Stimulated activated CD4-positive, alpha-beta T cell treated with anti-CD3 and anti-CD28 coated beads, Interleukin-4, amount 100 ng/mL, for 4 hours (primary cell): ENCODE measurements at places on chromosomes 3 and 15.
A peak's percentile ranks its signal among the peaks of the same experiment; 100 is the strongest.

DNA sequence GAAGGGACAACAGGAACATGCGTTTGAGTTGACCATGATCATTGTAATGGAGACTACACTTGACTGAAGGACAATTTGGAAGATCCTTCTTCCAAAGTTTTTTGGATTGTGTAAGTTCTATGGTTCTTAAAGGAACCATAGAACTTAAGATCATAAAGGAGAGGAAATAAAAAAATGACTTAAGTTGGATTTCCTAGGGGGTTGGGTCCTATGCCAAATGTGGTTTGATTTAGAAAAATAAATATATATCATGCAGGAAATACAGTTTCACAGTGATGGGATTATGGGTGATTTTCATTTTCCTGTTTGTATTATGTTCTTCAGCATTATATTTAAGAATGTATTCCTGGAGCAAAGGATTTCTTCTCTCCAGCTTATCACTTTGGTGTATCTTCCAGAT, 305.5 kb upstream of the DPH6 start:
- no peak for DNase-seq

- DNase-seq = no peak
Measured at GRCh38 chr3:21718943-21719591, 31.9 kb downstream of the ZNF385D start.

- DNase-seq = no peak
Measured at GRCh38 chr3:174498638-174499037, 360.5 kb upstream of the NAALADL2 start.

GRCh38 chr3:52248165-52248541, 2.6 kb downstream of the PPM1M start:
- no peak for DNase-seq

GRCh38 chr3:8589880-8590556, 54.6 kb downstream of the SSUH2 start:
- no peak for DNase-seq

GRCh38 chr3:129554356-129555152, 11.6 kb downstream of the H1-8 start:
- DNase-seq = no peak

GRCh38 chr15:100779331-100780207, 100.1 kb upstream of the ALDH1A3 start:
- no peak for DNase-seq

GRCh38 chr3:69568458-69568857, 170.8 kb upstream of the MITF start:
- no peak for DNase-seq

- no peak for DNase-seq
Measured at GRCh38 chr3:46928282-46928681, 48.3 kb downstream of the CCDC12 start.

GRCh38 chr3:66489581-66489980, 11.2 kb downstream of the LRIG1 start:
- DNase-seq = peak; percentile 19

GRCh38 chr3:27914199-27914598, 192.1 kb upstream of the EOMES start:
- no peak for DNase-seq

GRCh38 chr15:76942331-76942730, 10.8 kb downstream of the RCN2 start:
- no peak for DNase-seq

GRCh38 chr15:74537736-74538135, 3.3 kb upstream of the ARID3B start:
- no peak for DNase-seq

GRCh38 chr3:130539005-130539404, 22.0 kb downstream of the COL6A6 start:
- peak; percentile 17 for DNase-seq

DNA sequence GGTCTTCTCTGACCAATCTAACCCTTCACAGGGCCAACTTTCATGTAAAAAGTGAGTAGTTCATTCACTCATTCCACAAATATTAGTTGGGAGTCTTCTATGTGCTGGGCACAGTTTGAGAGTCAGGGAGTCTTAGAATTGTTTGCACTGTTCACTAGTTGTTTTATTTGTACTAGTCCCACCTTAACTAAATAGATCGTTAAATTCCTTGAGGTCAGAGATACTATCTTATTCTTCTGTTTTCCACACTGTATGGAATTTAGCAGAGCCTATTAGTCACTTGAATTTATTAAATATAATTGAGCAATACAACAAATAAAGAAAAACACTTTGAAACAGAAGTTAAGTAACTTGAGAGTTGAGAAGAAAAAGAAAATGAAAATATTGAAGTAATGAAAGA, 40.8 kb upstream of the SPTSSB start:
- no peak for DNase-seq

- DNase-seq = no peak
Measured at GRCh38 chr15:84979651-84980050, 2.0 kb upstream of the PDE8A start.

DNA sequence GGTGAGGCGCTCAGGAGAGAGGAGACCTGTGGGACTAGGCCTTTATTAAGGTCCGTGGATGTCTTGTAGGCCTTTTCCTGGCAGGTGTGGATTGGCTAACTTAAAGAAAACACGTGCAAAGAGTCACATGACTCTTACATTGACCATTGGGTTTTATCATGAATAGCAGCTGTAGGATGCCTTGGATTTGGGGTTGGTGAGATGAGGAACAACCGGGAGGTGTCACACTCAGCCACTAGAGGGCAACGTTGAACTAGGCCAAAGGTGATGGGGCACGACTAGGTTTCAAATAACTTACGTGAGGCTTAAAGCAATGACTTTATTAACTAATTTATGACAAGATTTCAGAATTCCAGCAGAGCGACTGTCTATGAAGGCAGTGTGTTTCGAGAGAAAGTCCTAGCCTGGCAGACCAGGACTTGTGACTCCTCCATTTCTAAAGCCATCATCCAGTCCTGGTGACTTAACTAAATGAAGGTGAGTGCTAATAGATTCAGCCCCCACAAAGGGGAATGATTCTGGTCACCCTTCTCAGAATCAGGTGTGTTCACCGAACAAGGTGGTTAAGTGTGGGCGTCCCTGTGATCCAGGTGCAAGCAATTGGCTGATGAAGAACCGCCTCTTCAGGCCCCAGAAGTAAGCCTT, 345.6 kb downstream of the MCTP2 start:
- DNase-seq = peak; percentile 3

GRCh38 chr3:31448035-31448881, 84.5 kb upstream of the STT3B start:
- no peak for DNase-seq

DNA sequence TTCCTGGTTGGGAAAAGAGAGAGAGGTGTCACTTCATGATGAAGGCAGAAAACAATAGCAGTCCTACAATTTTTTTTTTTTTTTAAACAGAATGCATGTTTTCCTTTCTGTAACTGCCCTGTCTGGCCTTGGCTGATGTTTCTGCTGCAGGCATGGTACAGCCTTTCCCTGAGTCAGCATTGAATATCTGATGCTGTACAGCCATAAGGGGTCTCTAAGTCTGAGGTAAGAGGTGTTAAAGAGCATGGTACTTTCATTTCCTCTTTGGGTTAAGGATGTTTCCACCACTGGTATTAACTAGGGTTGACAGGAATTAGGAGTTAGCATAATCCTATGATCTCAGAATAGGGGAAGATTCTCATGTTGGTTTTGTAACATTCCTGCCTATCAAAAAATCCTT, 147.4 kb downstream of the CHST2 start:
- DNase-seq = no peak

GRCh38 chr15:56261854-56262509, 18.3 kb upstream of the RFX7 start:
- DNase-seq = no peak

GRCh38 chr15:46222826-46223225, 588.0 kb downstream of the SQOR start:
- DNase-seq = no peak

GRCh38 chr3:129616291-129616690, 9.8 kb upstream of the PLXND1 start:
- DNase-seq = no peak

- no peak for DNase-seq
Measured at GRCh38 chr3:188855675-188856074, 316.1 kb upstream of the TPRG1 start.

GRCh38 chr3:41477399-41478014, 278.2 kb downstream of the CTNNB1 start:
- DNase-seq = no peak

DNA sequence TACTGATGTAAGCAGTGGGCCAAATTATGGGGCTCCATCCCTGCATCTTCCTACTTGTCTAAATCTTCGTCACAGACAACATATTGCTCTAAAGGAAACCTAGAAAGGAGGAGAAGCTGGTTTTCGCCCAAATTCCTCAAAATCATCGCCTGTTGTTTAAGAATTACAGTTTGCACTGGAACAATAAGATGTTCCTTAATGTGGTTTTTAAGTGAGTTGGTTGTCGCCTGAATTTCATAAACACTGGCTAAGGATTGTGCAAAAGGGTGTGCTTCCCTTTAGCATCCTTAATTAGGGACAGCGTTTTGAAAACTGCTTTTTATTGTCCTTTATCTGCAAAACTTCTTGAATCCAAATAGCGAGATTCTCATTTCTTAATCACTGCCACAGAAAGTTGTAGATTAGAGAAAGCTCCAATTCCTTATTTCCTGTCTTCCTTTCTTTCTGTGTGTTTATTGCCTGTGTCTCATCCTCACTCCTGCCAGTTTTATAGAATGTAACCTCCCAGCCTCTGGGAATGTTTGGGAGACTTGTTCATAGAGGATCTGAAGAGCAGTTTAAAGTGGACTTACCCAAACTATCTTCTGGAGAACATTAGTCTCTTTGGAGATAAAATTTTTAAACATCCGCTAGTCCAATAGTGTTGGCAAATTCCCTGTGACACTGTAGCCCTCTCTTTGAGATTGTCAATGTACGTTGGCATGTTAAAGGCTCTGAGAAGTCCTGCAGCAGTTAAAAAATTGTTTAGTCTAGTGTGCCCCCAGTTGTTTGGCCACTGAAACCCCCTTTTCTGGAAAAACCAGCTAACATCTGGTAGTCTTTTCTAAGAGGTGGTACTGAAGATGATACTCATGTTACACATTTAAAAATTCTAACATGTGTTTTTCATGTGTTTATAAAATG, 50.4 kb downstream of the FLNB start:
- DNase-seq = no peak

DNA sequence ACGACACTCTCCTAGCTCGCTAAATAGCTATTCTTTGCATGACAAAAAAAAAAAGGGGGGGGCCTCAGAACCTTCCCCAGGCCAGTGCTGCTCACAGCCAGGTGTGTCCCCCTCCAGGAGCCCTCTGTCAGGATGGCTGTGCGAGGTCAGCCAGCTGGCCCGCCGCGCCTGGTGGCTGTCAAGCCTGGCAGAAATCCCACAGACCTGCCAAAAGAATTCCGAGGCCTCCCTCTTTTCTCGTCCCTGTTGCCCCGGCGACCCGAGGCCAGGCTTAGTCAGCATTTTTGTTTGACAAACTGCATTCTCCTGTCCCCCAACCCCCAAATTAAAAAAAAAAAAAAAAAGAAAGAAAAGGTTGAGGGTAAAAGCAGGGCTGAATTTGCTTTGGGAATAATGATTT, 61.9 kb downstream of the TM4SF4 start:
- no peak for DNase-seq

- DNase-seq = no peak
Measured at GRCh38 chr3:134374791-134375581, 739 bp upstream of the AMOTL2 start.

GRCh38 chr3:9666704-9667445, 17.6 kb downstream of the MTMR14 start:
- DNase-seq = no peak

GRCh38 chr15:82105451-82106215, 59.8 kb upstream of the MEX3B start:
- DNase-seq = no peak

GRCh38 chr3:195001961-195002861, 268.7 kb downstream of the XXYLT1 start:
- no peak for DNase-seq

GRCh38 chr3:168847291-168847883, 751.7 kb upstream of the GOLIM4 start:
- no peak for DNase-seq

DNA sequence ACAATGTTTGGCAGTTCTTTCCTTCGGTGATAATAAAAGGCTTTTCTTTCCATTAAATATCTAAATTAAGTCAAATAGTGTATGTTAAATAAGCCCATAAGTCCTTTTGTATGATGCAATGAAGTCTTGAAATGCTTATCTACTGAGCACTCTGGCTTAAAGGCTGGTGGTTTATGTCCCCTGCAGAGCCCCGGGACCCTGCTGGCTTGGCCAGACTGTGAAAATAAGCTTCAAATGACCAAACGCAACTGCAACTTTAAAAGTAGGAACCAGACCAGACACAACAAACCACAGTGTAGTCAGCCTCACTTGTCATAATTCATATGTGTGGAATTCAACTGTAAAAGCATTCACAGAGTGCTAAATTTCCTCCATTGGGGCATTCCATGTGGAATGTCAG, 72.5 kb downstream of the FOXP1 start:
- DNase-seq = no peak

GRCh38 chr3:154135511-154136173, 14.5 kb downstream of the ARHGEF26 start:
- no peak for DNase-seq

DNA sequence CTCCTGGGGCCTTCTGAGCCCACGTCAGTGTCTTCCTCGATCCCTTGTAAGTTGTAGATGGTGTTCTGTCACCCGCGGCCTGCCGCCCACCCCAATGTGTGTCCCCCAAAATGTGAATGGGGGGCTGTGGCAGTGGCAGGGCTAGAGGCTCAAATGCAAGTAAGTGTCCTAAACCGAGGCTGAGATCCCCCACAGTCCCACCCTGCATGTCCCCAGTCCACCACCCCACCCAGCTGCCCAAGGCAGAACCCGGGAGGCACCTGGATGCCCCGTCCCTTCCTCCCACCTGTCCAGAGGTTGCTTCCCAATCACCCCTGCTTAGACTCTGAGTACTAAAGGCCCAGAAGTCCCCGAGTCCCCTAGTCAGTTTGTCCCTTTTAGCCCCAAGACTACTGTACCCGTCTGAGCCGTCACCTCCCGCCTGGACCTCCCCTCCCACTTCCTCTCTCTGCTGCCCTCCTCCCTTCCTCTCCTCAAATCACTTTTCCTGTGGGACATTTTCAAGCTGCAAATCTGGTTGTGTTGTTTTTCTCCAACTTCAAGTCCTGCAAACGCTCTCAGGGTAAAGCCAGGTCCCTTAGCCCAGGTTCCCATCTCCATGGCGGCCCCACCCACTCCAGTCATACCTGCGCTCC, 11.8 kb upstream of the PLXND1 start:
- no peak for DNase-seq

GRCh38 chr3:163327086-163327485, 1751.2 kb downstream of the SI start:
- no peak for DNase-seq

GRCh38 chr3:165805946-165806561, 31.2 kb downstream of the BCHE start:
- no peak for DNase-seq

GRCh38 chr3:72888546-72889309, 882 bp downstream of the GXYLT2 start:
- DNase-seq = no peak
